ENCODE measurements at places on chromosomes 1 and 21.

- no peak for DNase-seq
Observed at GRCh38 chr1:93905051-93905450, 4.2 kb downstream of the GCLM start.

- DNase-seq, result peak; percentile 51
Observed at GRCh38 chr21:37240978-37241377, 26.2 kb downstream of the VPS26C start.

DNA sequence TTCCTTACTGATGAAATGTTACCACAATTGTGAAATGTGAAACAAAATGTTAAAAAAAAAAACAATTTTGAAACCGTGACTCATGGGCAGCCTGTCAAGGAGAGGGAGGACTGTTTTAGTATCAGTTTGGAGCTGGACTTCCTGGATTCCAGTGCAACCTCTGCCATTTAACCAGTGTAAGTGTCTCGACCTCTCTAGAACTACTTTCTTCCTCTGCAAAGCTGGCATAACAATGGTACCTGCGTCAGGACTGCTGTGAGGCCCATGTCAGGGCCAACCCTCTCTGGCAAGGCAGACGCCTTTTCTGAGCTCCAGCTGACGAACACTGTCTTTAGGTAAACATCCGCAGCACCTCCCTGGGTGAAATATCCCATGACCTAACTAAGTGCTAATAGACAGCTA, 20.9 kb downstream of the URB1 start:
- DNase-seq, result no peak

GRCh38 chr1:209823143-209824041, 4.4 kb upstream of the UTP25 start:
- DNase-seq, result no peak

DNA sequence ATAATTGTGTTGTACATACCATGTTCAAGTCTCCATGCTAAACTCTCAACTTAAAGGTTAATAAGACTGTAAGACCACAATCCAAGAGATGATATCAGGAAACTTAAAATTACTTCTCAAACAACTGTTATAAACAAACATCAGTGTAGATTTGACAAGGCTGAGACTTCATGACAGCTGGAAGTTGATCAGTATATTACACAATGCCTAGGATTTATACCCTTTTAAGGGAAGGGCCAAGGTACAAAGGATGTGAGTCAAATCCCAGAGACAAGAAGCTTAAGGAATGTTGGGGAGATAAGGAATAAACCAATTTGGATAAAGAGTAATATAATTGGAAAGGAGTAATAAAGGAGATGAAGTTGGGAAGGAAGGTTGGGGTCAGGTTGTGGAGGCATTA, 98.8 kb downstream of the LBR start:
- no peak for DNase-seq

GRCh38 chr1:10696977-10697376, 99.5 kb downstream of the CASZ1 start:
- DNase-seq, result no peak

- DNase-seq, result no peak
Observed at GRCh38 chr21:41064334-41064791, 103.6 kb upstream of the BACE2 start.

DNA sequence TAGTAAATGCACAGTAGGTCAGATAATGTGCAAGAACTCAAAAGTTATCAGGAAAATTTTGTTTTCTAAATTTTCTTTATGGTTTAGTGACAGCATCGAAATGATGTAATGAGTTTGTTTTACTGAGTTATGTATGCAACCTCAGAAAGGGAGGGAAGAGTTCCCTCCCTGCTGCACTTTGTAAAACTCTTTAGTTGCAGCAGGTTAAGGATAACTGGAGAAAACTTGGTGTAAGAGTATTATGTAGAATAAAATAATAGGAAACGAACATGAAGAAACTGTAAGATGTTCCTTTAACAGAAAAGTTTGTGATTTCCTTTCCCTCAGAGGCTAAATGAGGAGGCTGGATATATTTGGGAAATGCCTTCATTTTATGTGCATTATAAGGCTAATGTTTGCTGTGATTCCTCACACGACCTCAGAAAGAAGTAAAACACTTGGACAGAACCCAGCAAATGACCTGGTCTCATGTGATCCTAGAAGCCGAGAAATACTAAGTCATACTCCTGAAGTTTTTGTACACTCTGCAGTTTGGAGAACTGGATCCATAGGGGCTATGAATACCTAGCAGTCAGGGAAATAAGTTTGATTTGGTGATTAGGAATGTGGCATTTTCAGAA, 35.4 kb downstream of the ADGRL2 start:
- no peak for DNase-seq

DNA sequence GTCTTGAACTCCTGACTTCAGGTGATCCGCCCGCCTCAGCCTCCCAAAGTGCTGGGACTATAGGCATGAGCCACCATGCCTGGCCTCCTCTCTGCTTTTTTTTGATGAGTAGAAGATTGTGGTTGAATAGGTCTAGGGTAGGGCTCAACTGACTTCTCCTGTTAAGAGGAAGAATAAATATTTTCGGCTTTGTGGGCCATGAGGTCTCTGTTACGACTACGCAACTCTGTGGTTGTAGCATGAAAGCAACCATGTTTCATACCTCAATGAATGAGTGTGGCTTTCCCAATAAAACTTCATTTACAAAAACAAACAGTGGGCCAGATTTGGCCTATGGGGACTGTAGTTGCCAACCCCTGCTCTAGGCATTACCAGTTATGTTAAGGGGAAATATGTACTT, 67.8 kb downstream of the NID1 start:
- no peak for DNase-seq

DNA sequence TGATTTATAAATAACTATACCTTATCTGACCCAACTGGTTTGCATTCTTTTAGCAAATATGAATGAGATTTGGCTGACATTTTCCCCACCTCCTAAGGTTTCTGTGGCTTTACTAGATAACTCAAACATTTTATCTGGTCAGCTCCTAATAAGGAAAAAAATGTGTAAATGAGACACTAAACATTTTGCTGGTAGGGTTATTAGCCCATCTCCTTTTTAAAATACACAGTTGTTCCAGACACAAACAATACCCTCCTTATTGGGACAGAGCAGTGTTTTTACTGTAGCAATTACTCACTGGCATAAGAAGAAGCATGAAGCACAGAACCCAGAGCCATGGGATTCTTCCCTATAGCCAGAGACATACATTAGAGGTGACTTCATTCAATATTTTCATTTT, 53.8 kb upstream of the NUF2 start:
- no peak for DNase-seq

DNA sequence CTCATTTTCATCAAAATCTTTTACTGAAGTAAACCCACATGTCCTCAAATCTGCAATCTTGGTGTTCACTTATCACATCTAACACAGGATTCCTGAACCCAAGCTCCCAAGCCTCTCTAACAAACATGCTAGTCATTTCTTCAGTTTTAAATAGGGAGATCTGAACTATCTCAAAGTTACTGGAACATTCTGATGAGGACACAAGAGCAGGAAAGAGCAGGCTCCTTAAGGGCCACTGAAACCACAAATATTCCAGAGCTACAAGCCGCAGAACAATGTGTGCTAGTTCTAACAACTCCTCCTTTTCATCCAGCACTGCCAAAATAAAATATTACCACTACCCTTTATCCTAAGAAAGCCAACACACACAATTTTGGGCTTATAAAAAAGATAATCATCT, 38.9 kb downstream of the WARS2 start:
- no peak for DNase-seq

GRCh38 chr1:167419245-167419644, 99.1 kb downstream of the CD247 start:
- DNase-seq, result no peak
